ENCODE measurements at places on chromosomes 12 and 14.

DNA sequence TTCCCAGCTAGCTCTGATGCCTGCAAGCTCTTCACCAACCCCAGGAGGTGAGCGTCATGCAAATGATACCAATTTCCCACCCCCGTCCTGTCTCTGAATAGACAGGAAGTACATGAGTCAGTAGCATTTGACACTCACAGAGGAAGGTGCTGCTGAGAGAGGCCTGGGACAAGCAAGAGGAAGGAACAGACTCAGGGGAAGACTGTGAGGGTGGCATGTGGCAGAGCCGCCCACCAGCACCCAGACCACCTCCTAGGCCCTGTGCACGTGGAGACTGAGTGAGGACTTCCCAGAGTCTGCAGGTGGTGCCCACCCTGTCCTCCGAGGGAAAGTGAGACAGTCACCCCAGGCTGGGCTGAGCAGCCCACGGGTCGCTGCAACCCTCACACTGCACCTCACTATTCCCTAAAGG lies 199.5 kb upstream of the SFSWAP start:
- no peak for DNase-seq

DNA sequence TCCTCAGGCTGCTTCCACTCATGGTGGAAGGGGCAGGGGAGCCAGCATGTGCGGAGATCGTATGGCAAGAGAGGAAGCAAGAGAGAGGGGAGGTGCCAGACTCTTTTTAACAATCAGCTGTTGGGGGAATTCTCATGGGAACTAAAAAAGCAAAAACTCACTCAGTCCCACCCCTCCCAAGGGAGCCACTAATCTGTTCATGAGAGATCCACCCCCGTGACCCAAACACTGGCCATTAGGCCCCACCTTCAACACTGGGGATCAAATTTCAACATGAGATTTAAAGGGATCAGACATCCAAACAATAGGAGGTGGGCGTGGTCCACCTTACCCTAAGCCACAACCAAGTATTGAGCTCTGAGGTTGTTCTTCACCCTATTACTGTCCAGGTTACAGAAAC lies 375.1 kb downstream of the GRIN2B start:
- no peak for DNase-seq

GRCh38 chr14:78157494-78158437 lies 12.4 kb upstream of the NRXN3 start:
- peak; percentile 20 for DNase-seq

- no peak for DNase-seq
Observed at GRCh38 chr12:122293081-122293480, 26.8 kb upstream of the VPS33A start.

GRCh38 chr14:31270196-31270772 lies 62.7 kb upstream of the HECTD1 start:
- DNase-seq = no peak

DNA sequence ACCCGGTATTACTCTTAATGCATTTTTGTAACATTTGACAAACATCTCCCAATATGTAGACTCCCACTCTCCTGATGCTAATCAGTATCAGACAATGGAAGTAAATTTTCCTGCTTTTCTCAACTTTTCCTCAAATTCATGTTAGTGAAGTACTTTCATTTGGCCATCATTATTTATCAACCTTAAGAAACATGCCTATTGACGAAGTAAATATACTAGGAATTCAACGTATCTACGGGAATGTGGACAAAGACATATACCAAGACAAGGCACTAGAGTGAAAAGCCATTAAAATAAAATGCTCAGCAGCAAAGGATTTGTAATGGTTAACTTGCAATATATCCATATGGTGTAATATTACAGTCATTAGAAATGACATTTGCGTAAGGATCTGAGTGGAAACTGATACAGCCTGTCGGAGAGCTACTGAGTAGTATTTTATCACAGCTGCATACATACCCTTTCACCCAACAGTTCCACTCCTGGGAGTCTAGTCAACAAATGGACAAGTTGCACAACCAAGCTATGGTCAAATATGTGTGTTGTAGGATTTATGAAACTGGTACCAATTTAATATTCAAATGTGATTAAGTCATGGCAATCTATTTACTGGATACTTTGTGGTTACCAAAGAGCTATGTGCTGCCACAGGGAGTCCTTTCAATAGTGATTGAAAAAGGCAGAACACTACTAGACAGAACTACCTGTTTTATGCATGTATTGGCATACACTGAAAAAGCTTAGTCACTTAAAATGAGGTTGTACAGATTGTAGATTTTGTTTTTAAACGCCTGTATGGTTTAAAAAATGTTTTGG lies 26.5 kb downstream of the NUDT4 start:
- DNase-seq = no peak

Data from HEK293T (cell line).